ENCODE measurements at places on chromosomes 3 and 15. TPM values are rescaled to one million over a fixed set of nuclear protein-coding genes. Genes with fewer than 3 reads are reported as not detected.

Gene NRG4
- total RNA-seq: not detected

Gene CFAP161
- total RNA-seq: 8.6 TPM

Gene NR2E3
- 0.98 TPM for total RNA-seq

Gene NLGN1
- total RNA-seq: 4.7 TPM

Gene POLQ
- 2.5 TPM for total RNA-seq

DNA sequence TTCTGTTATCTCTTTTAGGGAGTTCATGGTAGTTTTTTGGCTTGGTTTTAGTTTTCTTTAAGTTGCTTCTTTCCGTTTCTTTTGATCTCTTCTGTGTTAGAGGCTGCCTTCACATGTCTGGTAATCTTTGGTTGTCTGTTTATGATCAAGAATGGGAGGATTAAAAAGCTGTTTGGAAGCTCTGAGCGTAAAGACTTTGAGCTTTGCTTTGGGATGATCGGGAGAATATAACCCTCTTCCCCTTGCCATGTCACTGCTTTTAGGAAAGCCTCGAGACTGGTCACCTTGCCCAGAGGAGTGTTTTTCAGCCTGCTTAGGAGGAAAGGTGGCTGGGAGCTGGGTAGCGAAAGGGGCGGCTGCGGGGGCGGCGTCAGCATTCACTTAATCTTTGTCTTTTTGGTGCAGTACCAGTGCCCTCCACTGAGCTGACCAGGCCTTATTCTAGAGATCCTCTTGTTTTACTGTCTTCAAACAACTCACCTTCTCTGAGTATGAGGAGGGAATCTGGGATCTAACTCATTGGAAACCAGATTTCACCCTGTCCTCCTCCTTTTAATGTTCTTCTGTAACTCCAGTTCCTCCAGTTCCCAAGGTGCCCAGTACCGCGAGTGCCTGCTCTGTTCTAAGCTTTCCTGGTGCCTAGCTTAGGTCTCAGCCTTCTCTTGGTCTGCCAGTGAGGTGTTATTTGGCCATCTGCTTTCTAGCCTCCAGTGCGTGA lies 15.5 kb downstream of the TATDN2 start:
- DNase-seq: no peak

- DNase-seq: peak; percentile 76
These were observed 101.8 kb downstream of the TPRA1 start for GRCh38 chr3:127488740-127489139.

- DNase-seq: no peak
These were observed 230.8 kb upstream of the TBC1D5 start for GRCh38 chr3:17972959-17973906.

GRCh38 chr3:70832089-70832833 lies 519.8 kb upstream of the MDFIC2 start:
- no peak for DNase-seq

DNA sequence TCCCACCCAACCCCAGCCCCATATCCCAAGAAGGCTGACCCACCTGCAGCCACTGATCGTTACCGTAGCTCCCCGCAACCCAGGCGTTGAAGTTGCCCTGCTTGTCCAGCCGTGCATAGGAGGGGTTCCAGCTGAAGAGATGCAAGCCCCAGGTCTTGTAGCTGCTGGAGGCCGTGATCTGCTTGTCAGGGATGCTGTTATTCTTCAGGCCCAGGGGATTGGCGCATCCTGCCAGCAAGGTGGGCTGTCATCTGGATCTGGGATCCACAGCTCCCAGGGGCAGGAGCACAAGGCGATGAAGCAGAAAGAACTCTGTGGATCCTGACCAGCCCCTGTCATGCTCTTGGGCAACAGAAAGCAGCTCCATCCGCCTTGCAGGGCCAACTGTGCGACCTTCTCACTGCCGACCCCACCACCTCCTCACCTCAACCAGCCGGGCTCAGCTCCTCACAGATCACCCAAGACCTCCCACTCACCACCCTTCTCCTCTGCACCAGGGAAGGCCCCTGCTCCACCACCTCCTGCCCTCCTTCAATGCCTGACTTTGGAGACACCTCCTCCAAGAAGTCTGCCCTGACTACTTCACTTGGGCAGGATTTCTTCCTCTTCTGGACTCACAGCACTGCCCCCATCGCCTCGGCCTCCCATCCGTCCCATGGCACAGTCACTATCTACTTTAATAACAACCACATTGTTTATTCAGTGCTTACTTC lies 6.3 kb upstream of the HAPLN3 start:
- DNase-seq: no peak

DNA sequence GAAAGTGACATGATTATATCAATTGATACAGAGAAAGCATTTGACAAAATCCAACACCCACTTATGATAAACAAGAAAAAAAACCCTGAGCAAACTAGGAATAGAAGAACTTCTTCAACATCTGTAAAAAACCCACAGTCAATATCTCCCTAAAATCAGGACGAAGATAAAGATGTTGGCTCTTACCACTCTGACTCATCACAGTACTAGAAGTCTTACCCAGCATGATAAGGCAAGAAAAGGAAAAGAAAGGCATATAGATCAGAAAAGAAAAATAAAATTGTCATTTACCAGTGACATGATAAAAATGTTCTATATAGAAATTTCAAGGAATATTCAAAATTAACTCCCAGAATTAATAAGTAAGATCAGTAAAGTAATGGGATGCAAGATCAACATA lies 7.2 kb upstream of the FBXW12 start:
- no peak for DNase-seq

GRCh38 chr3:169227911-169228310 lies 435.6 kb downstream of the MECOM start:
- no peak for DNase-seq

DNA sequence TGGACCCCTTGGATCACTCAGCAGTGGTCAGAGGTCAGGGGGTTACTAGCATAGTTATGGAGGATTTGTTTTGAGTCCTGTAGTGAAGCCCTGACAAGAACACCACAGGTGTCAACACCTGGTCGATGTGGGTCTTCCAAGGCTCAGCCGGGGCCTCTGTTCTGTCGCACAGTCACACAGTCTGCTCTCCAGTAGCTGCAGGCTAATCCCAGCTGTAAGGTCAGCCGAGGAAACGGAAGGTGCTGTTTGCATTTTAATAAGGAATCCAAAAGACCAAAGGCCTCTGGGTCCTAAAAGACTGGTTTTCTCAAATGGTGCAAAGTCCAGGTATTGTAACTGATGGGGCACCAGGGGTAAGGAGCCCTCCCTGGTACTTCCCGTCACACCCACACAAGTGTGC lies 71.7 kb downstream of the RPLP1 start:
- no peak for DNase-seq

DNA sequence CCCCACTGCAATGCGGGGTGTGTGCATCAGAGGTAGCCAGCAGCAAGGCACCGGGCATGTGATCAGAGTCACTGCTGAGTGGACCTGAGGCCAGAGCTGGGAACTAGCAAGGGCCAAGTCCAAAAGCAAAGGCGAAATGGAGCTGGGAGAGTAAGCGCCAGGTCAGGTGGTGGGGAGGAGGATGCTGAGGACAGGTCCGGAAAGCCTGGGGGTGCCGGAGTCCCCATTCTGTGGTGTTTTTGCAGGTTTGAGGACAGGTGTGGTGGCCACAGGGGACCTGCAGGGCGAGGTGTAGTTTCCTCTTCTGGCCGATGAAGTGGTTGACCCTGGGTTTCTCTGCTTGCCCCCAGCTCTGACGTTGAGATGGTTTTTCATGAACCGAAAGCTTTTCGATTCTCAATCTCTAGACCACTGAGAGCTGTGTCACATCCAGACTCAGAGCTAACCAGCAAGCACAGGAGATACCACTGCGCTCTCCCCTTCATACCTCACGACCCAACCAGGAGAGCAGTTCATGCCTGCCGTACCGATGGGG lies 35.0 kb upstream of the HES1 start:
- DNase-seq: no peak

- DNase-seq: no peak
These were observed 255.6 kb upstream of the LMCD1 start for GRCh38 chr3:8246070-8246469.

GRCh38 chr3:73327052-73327451 lies 265.6 kb downstream of the EBLN2 start:
- DNase-seq: no peak

GRCh38 chr15:38547255-38547997 lies 17.2 kb downstream of the RASGRP1 start:
- DNase-seq: no peak

GRCh38 chr3:172577987-172578570 lies 54.8 kb upstream of the TNFSF10 start:
- DNase-seq: no peak

GRCh38 chr15:85743392-85744055 lies 51.2 kb downstream of the KLHL25 start:
- no peak for DNase-seq

DNA sequence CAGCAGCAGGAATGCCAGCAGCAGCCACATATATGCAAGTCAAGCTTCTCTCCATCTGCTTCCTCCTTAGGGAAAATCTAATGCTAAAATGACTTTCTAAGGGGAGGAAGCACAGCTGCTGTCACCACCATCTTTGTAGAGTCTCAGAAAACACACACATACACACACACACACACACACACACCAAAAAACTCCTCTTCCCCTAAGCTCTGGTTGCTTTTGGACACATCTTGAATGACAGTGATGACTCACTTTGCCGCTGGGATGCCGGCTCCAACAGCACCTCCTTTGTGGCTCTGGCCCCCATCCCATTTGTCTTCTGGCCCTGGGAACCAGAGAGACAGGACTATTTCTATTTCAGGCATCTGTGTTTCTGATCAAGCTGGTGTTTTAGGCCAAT lies 124.8 kb upstream of the GOLIM4 start:
- no peak for DNase-seq

DNA sequence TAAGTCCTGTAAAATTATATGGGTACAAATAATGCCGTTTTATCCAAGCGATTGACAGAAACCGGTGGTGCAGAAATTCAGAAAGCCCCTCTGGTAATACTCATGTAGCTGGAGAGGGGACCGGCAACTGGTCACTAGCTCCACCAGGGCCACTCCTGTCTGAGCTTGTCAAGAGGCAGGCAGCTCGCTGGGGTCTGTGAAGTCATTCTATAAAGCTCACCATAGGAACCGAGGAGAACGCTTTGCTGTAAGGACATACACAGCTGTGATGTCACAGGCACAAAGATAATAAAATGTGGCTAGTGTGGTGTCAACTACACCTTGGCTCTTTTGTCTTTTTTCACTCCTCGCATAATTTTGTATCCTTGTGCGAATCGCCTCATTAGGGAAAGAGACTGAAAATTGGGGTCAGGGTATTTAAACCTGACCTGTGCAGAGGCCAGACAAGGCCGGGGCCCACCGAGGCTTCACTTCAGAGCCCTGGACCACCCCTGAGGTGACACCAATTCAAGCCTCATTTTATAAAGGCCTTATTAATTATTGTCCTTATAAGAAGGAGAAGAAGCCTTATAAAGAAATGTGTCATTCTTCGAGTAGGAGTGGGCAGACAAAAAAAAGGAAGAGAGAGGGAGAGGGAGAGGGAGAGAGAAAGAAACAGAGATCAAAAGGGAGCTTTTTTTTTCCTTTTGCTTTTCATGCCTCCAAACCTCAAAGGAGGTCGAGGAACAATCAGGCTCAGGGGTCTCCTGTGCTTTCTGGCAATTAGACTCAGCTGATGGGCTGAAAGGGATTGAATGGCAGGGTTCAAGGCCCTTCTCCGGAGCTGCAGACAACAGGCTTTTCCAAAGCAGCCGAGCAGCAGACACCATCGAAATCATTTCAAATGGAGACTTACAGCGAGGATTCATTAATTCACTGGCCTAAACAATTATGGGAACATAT lies 813.3 kb upstream of the ARRDC4 start:
- DNase-seq: no peak

GRCh38 chr3:108183971-108184370 lies 38.3 kb downstream of the IFT57 start:
- DNase-seq: no peak

- no peak for DNase-seq
These were observed 52.2 kb upstream of the HEG1 start for GRCh38 chr3:125107861-125108567.

GRCh38 chr3:99256788-99257187 lies 355.3 kb upstream of the DCBLD2 start:
- no peak for DNase-seq

- DNase-seq: no peak
These were observed 454.1 kb upstream of the AGTR1 start for GRCh38 chr3:148243609-148244008.

DNA sequence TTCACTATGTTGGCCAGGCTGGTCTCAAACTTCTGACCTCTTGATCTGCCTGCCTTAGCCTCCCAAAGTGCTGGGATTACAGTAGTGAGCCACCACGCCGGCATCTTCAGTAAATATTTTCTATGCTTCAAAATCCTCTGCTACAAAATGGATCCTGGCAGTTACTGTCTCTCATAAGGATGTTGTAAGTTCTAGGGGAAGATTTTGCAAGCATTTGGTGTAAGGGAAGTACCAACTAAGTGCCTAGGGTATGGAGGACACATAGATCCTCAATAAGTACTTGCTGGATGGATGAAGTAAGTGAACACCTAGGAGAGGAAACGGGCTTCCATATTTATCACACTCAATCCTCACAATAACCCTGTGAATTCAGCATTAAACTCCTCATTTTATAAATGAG lies 6.6 kb downstream of the TM4SF4 start:
- no peak for DNase-seq

- DNase-seq: no peak
These were observed 75.8 kb downstream of the AAGAB start for GRCh38 chr15:67178569-67179210.

DNA sequence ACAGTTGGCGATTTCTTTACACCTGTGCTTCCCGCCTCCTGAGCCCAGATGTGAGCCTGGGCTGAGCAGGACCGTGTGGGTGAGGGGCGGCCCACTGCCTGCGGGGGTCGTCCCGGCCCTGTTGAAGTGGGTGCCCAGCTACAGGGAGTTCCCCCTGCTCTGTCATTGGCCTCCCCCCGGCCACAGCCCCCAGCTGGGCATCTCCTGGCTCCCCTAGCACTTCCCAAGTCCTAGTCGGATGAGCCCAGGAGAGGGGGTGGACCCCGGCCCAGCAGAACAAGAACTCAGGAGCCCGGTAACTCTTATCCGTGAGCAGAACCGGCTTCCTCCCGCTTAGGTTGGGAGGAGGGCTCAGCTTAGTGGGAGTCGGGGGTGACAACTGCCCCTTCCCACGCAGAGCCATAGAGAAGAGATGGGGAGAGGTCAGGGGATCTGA lies 757 bp downstream of the PAQR5 start:
- DNase-seq: no peak

DNA sequence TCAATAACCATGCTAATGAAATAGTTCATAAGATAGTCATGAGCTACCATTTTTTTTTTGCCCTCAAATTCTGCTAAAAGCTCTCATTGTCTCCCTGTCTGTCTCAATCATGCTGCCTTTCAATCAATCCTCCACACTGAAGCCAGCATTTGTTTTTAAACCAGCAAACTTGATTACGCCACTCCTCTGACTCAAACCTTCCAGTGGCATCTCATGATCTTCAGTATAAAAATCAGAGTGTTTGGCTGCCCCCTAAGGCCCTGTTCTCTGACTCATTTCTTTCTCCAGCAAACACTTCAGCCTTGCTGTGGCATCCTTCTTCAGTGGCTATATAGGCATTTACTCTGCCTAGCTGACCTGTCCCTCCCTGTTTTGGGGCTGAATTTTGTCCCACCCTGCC lies 36.0 kb upstream of the EOMES start:
- DNase-seq: no peak
